Suprapubic skin (tissue), 4 donors: ENCODE measurements at places on chromosomes 1 and 21. TPM values are rescaled to one million over a fixed set of nuclear protein-coding genes. Genes with fewer than 3 reads are reported as not detected.

ACTN2 gene
- total RNA-seq: not detected

DNA sequence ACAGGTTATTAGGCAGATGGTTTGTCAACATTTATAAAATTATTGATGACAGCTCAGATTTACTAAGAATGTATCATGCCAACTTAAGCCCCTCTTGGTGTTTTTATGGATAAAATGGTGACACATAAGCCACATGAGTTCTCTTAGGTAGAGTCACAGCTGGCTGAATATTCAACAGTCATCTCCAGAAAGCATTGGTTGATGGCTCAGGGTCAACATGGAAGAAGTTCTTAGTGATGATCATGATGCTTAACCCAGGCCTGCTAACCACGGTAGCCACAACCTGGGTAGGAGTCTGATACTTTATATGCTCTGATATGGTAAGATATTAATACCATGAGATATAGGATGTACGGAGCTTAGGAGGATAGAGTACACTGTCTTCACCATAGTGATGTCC lies 46.4 kb upstream of the SIPA1L2 start:
- no peak overlapping the region for H3K4me3 ChIP-seq
- no peaks in the 10 kb centered on the region for H3K36me3 ChIP-seq
- no peak overlapping the region for H3K27ac ChIP-seq
- no peaks in the 10 kb centered on the region for H3K4me1 ChIP-seq
- DNase-seq: no peak
- H3K27me3 ChIP-seq: no peaks in the 10 kb centered on the region

DNA sequence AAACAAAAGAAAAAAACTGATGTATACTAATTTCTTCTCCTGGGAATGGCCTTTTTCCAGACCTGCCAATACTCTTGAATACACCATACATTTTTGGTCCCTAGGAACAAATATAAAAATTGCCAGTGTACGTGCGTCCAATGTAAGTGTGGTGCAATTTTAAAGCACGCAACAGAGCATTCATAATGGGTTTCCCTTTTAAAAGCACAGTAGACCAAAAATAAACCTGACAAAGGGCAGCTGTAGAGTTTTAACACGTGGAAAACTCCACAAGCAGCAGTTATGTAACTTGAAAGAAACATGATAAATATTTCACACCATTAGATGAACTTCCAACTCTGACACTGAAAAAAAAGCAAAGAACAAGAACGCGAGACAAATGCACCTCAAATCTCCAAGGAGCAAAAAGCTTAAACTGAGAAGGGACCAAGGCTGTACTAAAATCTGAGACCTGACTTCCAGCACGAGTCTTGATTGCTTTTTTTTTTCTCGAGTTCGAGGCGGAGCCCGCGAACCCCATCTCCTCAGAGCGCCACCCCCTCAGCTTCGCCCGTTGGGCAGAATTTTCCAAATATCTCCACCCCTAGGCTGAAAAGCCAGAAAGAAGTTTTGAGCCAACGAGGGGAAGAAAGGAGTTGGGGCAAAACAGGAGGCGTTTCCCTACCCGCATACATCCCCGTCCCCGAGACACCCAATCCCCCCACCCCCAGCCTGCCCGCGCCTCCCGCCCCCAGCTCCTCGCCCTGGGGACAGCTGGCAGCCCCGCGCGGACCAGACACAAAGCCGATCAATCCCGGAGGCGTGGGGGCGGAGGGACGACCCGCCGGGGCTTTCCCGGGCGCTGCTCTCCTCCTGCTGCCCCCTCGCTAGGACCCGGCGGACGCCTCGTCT lies at the start of gene JAM2:
Gene JAM2 (plus strand): TSS at position 599 of the 891 bp plus-strand sequence. CDS start 564 bp downstream, outside the sequence.
- peaks cover 23% of the 10 kb centered on the region for H3K4me1 ChIP-seq
- peak; percentile 78 for DNase-seq
- H3K36me3 ChIP-seq: no peaks in the 10 kb centered on the region
- H3K4me3 ChIP-seq: peak within 1 kb of the TSS; percentile 68

PLA2G2D gene
- total RNA-seq: not detected

- H3K27me3 ChIP-seq: no peaks in the 10 kb centered on the region
- H3K36me3 ChIP-seq: no peaks in the 10 kb centered on the region
- DNase-seq: no peak
- no peak overlapping the region for H3K4me3 ChIP-seq
- no peaks in the 10 kb centered on the region for H3K4me1 ChIP-seq
Measured at GRCh38 chr1:97649591-97649990, 271.2 kb downstream of the DPYD start.

DNA sequence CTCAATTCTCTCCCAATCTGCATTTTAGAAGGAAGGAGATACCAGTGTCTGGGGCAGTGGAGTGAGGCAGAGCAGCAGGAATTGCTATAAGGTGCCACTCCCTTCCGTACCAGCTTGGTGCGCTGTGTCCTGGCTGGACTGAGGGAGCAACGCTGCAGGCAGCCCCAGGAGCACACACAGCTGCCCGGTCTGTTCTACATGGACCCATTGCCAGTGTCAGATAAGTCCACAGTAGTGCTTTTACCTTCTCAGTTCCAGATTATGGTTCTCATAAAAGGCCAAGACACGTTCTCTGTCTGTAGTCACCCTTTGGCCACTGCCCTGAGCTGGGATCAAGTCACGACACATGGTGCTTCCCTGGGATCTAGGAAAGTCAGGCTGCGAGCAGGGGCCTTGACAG lies 44.1 kb upstream of the BARHL2 start:
- DNase-seq: no peak
- H3K4me1 ChIP-seq: no peaks in the 10 kb centered on the region
- no peak overlapping the region for H3K27ac ChIP-seq

- peak; percentile 71 for DNase-seq
- peaks cover 67% of the 10 kb centered on the region for H3K4me1 ChIP-seq
- peak overlapping the region; percentile 53 for H3K27ac ChIP-seq
- no peak overlapping the region for H3K4me3 ChIP-seq
- no peaks in the 10 kb centered on the region for H3K27me3 ChIP-seq
Measured at GRCh38 chr1:226181996-226182714, 4.4 kb downstream of the ACBD3 start.

TMEM200B gene
- 5.7 TPM for total RNA-seq

DNA sequence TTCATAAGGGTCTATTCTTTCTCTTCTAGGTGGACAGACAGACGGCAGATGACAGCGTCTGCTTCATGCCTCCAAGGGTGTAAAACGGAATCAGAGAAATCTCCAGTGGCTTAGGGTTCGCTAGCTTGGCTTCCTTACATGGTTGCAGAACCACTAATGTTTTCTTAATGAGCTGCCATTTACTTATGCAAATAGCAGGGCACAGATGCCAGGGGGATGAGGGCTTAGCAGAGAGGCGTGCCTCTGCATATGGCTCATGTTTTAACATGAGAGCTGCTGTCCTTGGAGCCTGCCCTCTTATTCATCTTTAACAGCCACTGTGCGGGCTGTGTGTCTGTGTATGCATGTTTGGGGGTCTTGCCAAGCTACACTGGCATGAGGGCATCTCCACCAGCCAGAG lies 119.6 kb downstream of the IER5 start:
- no peak overlapping the region for H3K4me3 ChIP-seq
- H3K27me3 ChIP-seq: peaks cover 4% of the 10 kb centered on the region
- DNase-seq: no peak
- H3K27ac ChIP-seq: no peak overlapping the region
- H3K4me1 ChIP-seq: peaks cover 5% of the 10 kb centered on the region
- H3K36me3 ChIP-seq: no peaks in the 10 kb centered on the region

DNA sequence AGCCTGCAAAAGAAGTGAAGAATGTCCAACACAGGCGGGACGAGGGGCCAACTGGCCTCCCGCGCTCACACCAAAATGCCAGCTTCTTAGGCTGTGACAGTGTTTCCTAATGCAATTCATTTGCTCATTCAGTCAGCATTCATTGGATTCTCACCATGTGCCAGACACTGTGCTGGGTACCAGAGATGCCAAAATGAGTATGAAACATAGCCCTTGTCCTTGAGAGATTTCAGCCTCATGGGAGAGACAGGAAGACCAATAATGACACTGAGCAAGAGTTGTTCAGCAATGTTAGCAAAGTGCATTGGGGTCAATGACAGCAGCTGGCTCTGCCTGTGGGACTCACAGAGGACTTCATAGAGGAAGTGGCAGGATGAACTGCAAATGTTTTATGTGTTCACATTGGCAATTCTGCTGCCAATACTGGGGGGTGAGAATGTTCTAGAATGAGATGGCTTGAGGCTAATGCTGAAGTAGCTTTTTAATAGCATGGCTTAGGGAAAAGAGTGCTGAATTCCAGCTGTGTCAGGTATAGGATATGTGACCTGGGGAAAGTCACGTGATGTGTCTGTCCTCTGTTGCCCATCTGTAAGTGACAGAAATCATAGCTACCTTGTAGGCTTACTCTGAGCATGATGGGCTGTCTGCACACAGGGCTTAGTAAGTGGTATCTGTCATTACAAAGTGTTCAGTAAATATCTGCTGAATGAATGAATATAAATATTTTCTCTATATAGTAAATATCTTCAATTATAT lies 58.3 kb upstream of the KIF26B start:
- H3K27me3 ChIP-seq: no peaks in the 10 kb centered on the region
- no peak for DNase-seq
- H3K36me3 ChIP-seq: no peaks in the 10 kb centered on the region
- H3K4me1 ChIP-seq: no peaks in the 10 kb centered on the region
- no peak overlapping the region for H3K4me3 ChIP-seq

DNA sequence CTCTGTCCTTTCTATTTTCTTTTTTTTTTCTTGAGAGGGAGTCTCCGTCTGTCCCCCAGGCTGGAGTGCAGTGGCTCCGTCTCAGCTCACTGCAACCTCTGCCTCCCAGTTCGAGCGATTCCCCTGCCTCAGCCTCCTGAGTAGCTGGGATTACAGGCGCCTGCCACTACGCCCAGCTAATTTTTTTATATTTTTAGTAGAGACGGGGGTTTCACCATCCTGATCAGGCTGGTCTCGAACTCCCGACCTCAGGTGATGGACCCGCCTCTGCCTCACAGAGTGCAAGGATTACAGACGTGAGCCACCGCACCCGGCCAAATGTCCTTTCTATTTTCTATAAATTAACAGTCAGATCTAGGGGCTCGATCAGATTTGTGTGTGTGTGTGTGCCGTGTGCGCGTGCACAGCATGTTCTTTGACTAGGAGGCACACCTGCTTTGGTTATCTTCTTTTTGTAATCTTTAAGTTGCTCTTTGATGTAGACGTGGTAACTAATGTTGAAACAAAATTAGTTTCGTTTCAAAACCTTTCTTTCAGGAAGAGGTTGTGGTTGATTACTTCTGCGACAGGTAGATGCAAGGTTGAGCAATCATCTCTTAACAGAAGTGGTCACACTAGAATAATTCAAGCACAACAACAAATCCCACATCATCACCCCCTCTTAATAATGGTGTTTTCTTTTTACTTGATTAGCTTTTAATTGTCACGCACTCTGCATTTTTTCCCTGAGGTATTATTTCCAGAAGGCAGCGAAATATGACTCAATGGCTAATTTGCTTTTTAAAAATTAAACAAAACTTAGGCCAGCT lies 779 bp upstream of the DEGS1 start:
- H3K4me1 ChIP-seq: peaks cover 45% of the 10 kb centered on the region
- DNase-seq: no peak
- peak overlapping the region; percentile 99 for H3K4me3 ChIP-seq
- H3K27me3 ChIP-seq: no peaks in the 10 kb centered on the region
- H3K27ac ChIP-seq: peak overlapping the region; percentile 98
- H3K36me3 ChIP-seq: no peaks in the 10 kb centered on the region

USH2A gene
- 0.18 TPM for total RNA-seq

METTL18 gene
- total RNA-seq: 1.2 TPM

DNA sequence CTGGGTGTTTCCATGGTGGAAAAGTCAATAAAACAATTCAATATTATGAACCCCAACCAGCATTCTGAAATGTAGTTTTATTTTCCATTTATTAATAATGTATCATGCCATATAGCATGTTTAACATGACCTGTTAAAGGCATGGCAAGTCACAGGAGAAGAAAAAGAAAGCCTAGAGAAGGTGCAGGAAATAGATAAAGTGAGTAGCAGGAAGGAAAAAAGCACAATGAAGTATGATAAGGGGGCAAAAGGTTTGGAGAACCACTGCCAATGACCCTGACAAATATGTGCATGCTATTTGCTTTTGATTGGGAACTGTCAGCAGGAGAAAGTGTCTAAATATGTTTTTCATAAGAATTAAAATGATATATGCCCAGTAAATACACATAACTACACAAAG lies 85.6 kb downstream of the HMCN1 start:
- H3K4me1 ChIP-seq: peaks cover 9% of the 10 kb centered on the region
- no peak overlapping the region for H3K4me3 ChIP-seq
- no peak overlapping the region for H3K27ac ChIP-seq

- peaks cover 12% of the 10 kb centered on the region for H3K4me1 ChIP-seq
- no peaks in the 10 kb centered on the region for H3K36me3 ChIP-seq
Measured at GRCh38 chr1:164685266-164686035, 126.5 kb downstream of the PBX1 start.

- H3K27me3 ChIP-seq: no peaks in the 10 kb centered on the region
- H3K36me3 ChIP-seq: peaks cover 38% of the 10 kb centered on the region
- H3K27ac ChIP-seq: no peak overlapping the region
- no peak overlapping the region for H3K4me3 ChIP-seq
- no peak for DNase-seq
- H3K4me1 ChIP-seq: peaks cover 13% of the 10 kb centered on the region
Measured at GRCh38 chr1:66945316-66945715, 20.5 kb downstream of the MIER1 start.

GRCh38 chr1:55368698-55369097 lies 153.5 kb upstream of the USP24 start:
- H3K27ac ChIP-seq: no peak overlapping the region
- H3K27me3 ChIP-seq: peaks cover 6% of the 10 kb centered on the region
- DNase-seq: no peak
- no peaks in the 10 kb centered on the region for H3K36me3 ChIP-seq
- no peak overlapping the region for H3K4me3 ChIP-seq
- no peaks in the 10 kb centered on the region for H3K4me1 ChIP-seq

FNDC5 gene
- total RNA-seq: 0.48 TPM

SLC5A9 gene
- 4.7 TPM for total RNA-seq

GRCh38 chr1:23436520-23437354 lies 12.2 kb upstream of the TCEA3 start:
- no peak overlapping the region for H3K27ac ChIP-seq
- no peaks in the 10 kb centered on the region for H3K27me3 ChIP-seq
- no peak overlapping the region for H3K4me3 ChIP-seq
- peaks cover 75% of the 10 kb centered on the region for H3K36me3 ChIP-seq
- H3K4me1 ChIP-seq: peaks cover 5% of the 10 kb centered on the region
- no peak for DNase-seq

DNA sequence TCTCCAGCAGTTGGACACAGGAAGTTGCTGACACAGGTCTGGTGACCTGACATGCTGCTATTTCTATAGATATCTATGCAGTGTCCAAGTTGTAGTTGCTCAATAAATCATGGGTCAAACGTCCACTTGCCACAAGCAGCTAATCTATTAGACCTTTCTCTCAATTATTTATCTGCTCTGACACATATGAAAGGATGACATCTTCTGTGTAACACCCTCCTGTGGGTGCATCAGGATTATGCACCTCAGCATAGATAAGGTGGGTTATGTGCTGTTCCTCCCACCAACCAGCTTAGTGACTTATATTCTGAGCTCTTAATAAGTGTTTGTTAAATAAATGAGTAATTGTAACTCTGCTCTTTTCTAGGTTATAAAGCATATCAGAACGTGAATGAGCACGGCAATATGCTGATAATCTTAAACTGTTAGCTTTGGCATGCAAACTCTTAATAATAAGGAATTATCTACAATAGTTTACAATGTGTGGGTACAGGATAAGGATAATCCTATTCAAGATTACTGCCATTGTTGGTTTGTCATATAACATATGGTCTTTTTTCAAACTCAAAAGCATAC lies 90.7 kb upstream of the GCLM start:
- H3K27ac ChIP-seq: no peak overlapping the region
- no peak for DNase-seq
- no peaks in the 10 kb centered on the region for H3K36me3 ChIP-seq
- no peaks in the 10 kb centered on the region for H3K4me1 ChIP-seq
- H3K4me3 ChIP-seq: no peak overlapping the region

- no peak for DNase-seq
- no peaks in the 10 kb centered on the region for H3K36me3 ChIP-seq
- peaks cover 14% of the 10 kb centered on the region for H3K27me3 ChIP-seq
- H3K4me1 ChIP-seq: no peaks in the 10 kb centered on the region
- no peak overlapping the region for H3K27ac ChIP-seq
Measured at GRCh38 chr1:202976633-202977032, 9.6 kb upstream of the CYB5R1 start.

RPE65 gene
- not detected for total RNA-seq
